ENCODE measurements at places on chromosomes 3 and 15. TPM values are rescaled to one million over a fixed set of nuclear protein-coding genes. Genes with fewer than 3 reads are reported as not detected.
A peak's percentile ranks its signal among the peaks of the same experiment; 100 is the strongest.

Gene NT5DC2
- polyA plus RNA-seq, result 87.4 TPM

Gene KNL1
- polyA plus RNA-seq, result 16.9 TPM

Gene TRH
- polyA plus RNA-seq, result 0.28 TPM

Gene GP5
- polyA plus RNA-seq, result 0.52 TPM

Gene KY
- 34.2 TPM for polyA plus RNA-seq

Gene IL5RA
- not detected for polyA plus RNA-seq

Gene CCR2
- polyA plus RNA-seq, result 0.35 TPM

Gene KBTBD13
- polyA plus RNA-seq, result 2.5 TPM

Gene ABHD5
- polyA plus RNA-seq, result 9.2 TPM

DNA sequence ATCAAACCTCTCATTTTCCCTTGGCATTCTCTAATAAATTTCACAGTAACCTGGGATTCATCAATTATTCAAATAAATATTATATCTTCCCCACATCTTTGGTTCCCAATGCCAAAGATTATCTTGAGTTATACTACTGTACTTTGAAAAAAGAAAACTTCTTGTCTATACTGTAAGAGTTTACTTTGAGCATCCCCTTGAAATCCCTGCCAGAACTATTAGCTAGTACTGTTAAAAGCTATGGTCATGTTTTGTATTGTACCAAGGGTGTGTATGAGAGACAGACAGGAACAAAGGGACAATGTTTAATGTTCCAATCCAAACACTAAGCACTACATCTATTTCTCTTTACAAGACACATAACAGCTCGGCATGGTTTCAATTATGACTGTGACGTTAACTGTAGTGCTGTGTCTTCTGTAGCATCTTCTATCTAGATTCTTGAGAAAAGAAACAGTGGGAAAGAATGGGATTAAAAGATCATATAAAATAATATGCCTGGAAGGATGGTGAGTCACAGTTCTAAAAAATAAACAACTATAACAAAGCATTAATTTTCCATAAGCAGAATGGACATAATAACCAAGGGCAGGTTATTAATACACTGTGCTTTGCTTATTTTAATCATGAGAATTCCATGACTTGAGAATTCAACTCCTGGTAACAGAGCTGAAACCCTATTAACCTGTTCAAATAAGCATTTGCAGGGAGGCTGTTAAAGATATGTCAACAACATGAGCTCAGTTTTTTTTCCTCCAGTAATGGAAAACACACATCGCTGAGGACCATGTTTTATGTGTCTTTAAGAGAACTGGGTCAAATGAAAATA lies 71.1 kb downstream of the ALDH1A2 start:
- no peak overlapping the region for H3K27ac ChIP-seq
- peak; percentile 11 for DNase-seq
- H3K4me3 ChIP-seq, result no peak overlapping the region
- no peaks in the 10 kb centered on the region for H3K4me1 ChIP-seq
- H3K27me3 ChIP-seq, result no peaks in the 10 kb centered on the region
- no peaks in the 10 kb centered on the region for H3K36me3 ChIP-seq

- DNase-seq, result peak; percentile 61
- H3K4me1 ChIP-seq, result no peaks in the 10 kb centered on the region
- H3K27me3 ChIP-seq, result no peaks in the 10 kb centered on the region
- H3K27ac ChIP-seq, result no peak overlapping the region
- no peaks in the 10 kb centered on the region for H3K36me3 ChIP-seq
- no peak overlapping the region for H3K4me3 ChIP-seq
Measured at GRCh38 chr3:103195216-103195615, 760.4 kb downstream of the ZPLD1 start.

DNA sequence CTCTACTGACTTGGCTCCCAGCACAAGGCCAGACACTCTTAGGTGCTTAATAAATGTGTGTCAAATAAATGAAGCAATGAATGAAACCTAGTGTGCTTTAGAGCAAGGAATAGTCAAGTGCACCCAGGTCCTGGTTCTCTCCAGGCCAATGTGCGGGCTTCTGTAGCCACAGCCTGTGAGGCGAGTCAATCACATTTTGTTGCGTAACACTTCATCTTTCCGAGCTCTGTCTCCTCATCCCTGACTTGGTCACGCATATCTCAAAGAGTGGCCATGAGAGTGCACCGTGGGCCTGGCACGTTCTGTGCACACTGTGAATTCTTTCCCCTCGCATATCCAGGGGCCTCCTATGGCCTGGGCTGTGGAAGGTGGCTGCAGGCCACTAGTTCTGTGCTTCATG lies 11.4 kb upstream of the SH3GL3 start:
- no peaks in the 10 kb centered on the region for H3K27me3 ChIP-seq
- H3K4me1 ChIP-seq, result peaks cover 3% of the 10 kb centered on the region
- no peak overlapping the region for H3K4me3 ChIP-seq
- H3K36me3 ChIP-seq, result no peaks in the 10 kb centered on the region

GRCh38 chr3:69240651-69241568 lies 118.5 kb upstream of the LMOD3 start:
- H3K4me1 ChIP-seq, result peaks cover 4% of the 10 kb centered on the region
- no peaks in the 10 kb centered on the region for H3K27me3 ChIP-seq
- DNase-seq, result peak; percentile 59

GRCh38 chr3:73451301-73451944 lies 173.3 kb downstream of the PDZRN3 start:
- H3K27ac ChIP-seq, result no peak overlapping the region
- H3K27me3 ChIP-seq, result no peaks in the 10 kb centered on the region
- H3K4me1 ChIP-seq, result peaks cover 17% of the 10 kb centered on the region
- no peaks in the 10 kb centered on the region for H3K36me3 ChIP-seq

DNA sequence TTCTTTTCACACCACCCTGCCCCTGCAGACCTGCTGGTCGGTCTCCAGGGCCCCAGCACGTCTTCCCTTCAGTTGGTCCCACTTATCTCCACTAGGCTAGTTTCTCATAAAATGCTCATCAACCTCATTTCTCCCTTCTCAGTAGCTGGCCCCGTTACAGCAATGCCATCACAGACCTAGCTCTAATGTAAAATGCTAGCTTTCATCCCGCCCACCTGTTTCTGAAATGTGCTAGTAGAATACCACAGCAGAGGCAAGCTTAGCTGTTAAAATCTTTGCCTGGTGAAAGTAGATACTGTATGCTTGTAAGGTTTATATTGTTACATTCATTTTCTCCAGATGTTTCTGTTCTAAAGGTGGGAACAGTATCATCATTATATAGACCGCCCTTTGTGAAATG lies 13.1 kb downstream of the MKRN2OS start:
- peaks cover 2% of the 10 kb centered on the region for H3K4me1 ChIP-seq
- no peak overlapping the region for H3K27ac ChIP-seq
- H3K27me3 ChIP-seq, result no peaks in the 10 kb centered on the region
- no peak overlapping the region for H3K4me3 ChIP-seq

- no peak overlapping the region for H3K27ac ChIP-seq
- H3K4me3 ChIP-seq, result no peak overlapping the region
- peak; percentile 92 for DNase-seq
- H3K27me3 ChIP-seq, result no peaks in the 10 kb centered on the region
Measured at GRCh38 chr15:73560501-73561117, 72.6 kb downstream of the NPTN start.

DNA sequence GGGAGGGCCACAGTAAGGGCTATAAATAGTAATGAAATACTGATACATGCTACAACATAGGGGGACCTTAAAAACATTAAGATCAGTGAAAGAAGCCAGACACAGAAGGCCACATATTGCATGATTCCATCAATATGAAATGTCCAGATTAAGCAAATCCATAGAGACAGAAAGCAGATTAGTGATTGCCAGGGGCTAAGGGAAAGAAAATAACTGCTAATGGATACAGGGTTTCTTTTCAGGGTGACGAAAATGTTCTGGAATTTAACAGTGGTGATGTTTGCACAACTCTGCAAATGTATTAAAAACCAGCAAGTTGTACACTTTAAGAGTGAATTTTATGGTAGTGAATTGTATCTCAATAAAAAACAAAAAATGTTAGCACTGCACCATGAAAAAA lies 37.0 kb downstream of the PIK3R4 start:
- no peak overlapping the region for H3K27ac ChIP-seq
- DNase-seq, result peak; percentile 66
- no peaks in the 10 kb centered on the region for H3K4me1 ChIP-seq
- peaks cover 3% of the 10 kb centered on the region for H3K36me3 ChIP-seq
